ENCODE measurements at places on chromosomes 3 and 15. TPM values are rescaled to one million over a fixed set of nuclear protein-coding genes. Genes with fewer than 3 reads are reported as not detected.
A peak's percentile ranks its signal among the peaks of the same experiment; 100 is the strongest.

Gene HOMER2
- 6.7 TPM for total RNA-seq

Gene ATP13A5
- not detected for total RNA-seq

Gene TMC3
- total RNA-seq = not detected

Gene EXD1
- total RNA-seq = not detected

Gene SNTN
- total RNA-seq = not detected

DNA sequence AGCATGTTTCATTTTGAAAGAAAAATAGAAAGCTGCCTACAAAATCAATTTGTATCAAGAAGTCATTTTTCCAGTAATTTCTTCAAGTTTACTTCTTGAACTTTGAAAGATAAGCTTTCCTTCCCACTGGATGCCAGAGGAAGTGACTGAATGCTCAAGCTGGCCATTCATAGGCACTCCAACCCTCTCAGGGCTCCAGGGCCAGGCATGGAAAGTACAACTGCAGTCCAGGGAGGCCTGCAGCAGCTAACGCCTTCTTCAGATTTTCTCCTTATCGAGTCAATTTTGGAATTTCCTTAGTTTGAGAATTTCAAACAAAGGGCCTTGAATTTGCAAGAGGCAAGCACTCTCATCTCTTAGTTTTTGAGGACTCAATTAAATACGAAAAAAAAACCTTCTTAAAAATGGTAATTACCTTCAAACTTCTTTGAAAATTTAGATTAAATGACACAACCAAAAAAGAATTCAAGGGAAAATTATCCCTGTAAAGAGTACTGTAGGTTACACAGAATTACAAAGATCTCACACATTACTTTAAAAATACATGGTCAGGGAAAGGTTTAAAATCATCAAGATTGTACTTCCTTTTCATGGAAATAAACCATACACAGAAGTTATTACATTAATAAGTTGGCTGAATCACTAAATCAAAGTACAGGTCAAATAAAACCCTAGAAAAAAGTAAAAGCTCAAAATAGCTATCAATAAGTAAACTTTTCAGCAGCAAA lies 2.5 kb downstream of the UBP1 start:
- no peak for DNase-seq
- peak overlapping the region; percentile 63 for H3K4me3 ChIP-seq
- H3K36me3 ChIP-seq = no peaks in the 10 kb centered on the region

DNA sequence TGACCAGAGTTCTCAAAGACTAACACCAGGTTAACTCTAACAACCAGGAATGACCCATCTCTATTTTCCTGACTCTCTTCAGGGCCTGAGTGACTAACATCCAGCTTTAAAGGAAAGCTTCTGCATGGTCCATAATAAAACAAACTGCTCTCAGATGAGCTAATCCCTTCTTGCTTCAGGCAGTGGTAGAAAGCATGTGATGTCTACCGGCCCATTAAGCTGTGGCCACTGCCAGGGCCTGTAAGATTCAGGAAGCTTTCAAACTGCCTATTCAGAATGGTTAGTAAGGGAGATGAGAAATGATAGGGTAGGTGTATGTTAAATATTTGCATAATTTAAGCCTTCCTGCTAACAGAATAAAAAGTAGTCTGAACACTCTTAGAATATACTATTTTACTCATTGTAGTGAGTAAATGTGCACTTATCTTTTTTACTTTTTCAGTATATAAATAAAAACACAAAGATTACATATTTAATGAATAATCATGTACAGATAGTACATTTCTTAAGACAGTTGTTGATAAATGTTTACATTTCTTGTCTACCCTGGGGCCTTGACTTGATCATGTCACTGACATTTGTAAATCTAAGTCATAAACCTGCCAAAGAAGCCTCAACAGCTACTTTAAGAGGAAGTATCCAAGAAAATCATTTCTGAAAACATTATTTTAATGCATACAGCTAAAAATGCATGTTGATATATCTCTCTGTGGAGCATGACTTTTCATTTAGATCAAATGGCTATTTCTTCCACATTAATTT lies 222.0 kb downstream of the MCTP2 start:
- no peak overlapping the region for H3K4me3 ChIP-seq
- H3K4me1 ChIP-seq = no peaks in the 10 kb centered on the region
- no peaks in the 10 kb centered on the region for H3K36me3 ChIP-seq
- DNase-seq = no peak
- no peaks in the 10 kb centered on the region for H3K27me3 ChIP-seq
- no peak overlapping the region for H3K27ac ChIP-seq

GRCh38 chr15:29124581-29125381 lies 144.8 kb downstream of the NSMCE3 start:
- H3K4me3 ChIP-seq = no peak overlapping the region
- no peak for DNase-seq
- H3K27me3 ChIP-seq = no peaks in the 10 kb centered on the region
- H3K36me3 ChIP-seq = no peaks in the 10 kb centered on the region
- no peak overlapping the region for H3K27ac ChIP-seq
- H3K4me1 ChIP-seq = no peaks in the 10 kb centered on the region

- no peak for DNase-seq
- no peaks in the 10 kb centered on the region for H3K36me3 ChIP-seq
- no peaks in the 10 kb centered on the region for H3K27me3 ChIP-seq
Observed at GRCh38 chr15:39789736-39790135, 7.1 kb upstream of the FSIP1 start.

GRCh38 chr15:71303977-71304376 lies 188.7 kb downstream of the THSD4 start:
- H3K4me3 ChIP-seq = no peak overlapping the region
- H3K27ac ChIP-seq = no peak overlapping the region
- peaks cover 4% of the 10 kb centered on the region for H3K27me3 ChIP-seq
- H3K4me1 ChIP-seq = no peaks in the 10 kb centered on the region

- peaks cover 13% of the 10 kb centered on the region for H3K4me1 ChIP-seq
- DNase-seq = peak; percentile 83
- H3K4me3 ChIP-seq = peak within 1 kb of the TSS; percentile 86
- no peaks in the 10 kb centered on the region for H3K27me3 ChIP-seq
- H3K27ac ChIP-seq = peak within 1 kb of the TSS; percentile 98
Observed at GRCh38 chr3:127672429-127673190, at the start of gene ABTB1. ABTB1 (plus strand) TSS chr3:127672952; CDS start chr3:127673026, 74 bp downstream.

DNA sequence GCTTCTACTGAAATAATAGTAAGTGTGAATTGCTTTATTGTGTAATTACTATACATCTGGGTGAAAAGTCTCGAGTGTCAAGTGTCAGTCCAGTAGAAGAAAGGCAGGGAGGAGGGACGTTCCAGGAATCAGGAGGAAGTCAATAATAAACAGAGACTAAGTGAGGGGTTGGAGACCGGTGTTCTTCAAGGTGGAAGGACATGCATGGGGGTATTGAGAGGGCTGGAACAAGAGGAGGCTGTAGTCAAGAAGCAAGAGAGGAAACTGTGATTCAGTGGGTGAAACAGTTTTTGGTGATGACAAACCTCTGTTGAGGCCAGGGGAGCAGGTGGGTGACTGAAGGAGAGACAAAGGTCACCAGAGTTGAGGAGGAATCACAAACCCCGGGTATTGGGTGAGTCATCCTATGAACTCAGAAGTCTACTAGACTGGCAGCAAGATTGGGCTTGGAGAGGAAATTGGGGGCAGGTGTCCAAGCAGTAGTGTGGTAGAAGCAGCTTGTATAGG lies 11.6 kb upstream of the SCAMP5 start:
- no peaks in the 10 kb centered on the region for H3K36me3 ChIP-seq
- no peaks in the 10 kb centered on the region for H3K4me1 ChIP-seq
- no peak for DNase-seq

DNA sequence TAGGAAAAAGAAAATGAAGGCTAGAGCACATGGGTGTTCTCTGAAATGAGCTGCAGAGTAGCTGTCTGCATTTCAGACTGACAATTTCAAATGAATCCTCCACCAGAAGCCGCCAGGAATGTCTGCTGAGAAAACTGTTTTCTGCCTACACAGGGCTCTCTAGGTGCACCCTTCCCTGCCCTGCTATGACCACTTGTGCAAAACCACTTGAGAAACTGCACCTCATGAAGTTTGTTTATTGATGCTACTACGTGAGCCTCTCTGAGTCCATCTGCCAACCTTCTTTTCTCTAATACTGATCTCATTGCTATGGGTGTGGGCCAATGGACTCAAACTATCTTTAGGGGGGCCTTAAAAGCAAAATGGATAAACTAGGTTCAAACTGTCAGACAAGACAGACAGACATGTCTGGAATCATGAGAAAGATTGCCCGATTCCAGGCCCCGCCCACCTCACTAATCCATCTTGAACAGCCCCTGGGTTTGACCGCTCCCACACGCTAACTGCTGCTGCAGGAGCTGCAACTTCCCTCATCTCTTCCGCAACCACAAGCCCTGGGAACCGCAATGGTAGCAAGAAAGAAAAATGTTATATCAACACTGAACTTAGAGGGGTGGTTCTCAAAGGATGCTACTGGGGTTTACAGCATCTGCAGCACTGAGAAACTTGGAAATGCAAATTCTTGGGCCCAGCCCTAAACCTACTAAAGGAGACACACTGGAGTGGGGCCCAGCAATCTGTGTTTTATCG lies 9.0 kb upstream of the CD47 start:
- no peak for DNase-seq
- H3K27ac ChIP-seq = peak overlapping the region; percentile 49
- H3K4me3 ChIP-seq = no peak overlapping the region
- H3K4me1 ChIP-seq = peaks cover 35% of the 10 kb centered on the region
- no peaks in the 10 kb centered on the region for H3K36me3 ChIP-seq

DNA sequence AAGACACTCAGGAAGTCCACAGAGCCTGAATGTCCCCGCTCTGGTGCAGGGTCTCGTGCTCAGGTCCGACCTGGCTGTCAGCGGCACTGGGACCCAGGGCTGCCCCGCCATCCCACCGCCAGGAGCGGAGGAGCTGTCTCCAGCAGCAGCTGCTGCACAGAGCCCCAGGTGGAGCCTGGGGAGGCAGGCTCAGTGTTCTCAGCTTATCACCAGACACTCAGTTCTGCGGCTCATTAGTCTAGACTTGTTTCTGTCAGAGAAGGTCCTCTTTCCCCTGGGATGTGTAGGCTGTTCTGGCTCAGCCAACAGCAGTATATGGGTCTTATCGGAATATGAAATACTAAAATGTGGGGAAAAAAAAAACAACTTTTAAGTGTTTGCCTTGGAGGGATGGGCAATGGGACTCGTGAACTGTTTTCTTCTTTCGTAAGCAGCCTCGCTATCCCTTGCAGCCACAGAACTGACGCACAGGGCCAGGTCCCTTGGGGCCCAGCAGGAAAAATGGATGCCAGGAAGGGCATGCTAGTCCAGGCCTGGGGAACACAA lies 75.9 kb downstream of the KLF13 start:
- no peak overlapping the region for H3K4me3 ChIP-seq
- no peaks in the 10 kb centered on the region for H3K4me1 ChIP-seq
- H3K27ac ChIP-seq = no peak overlapping the region
- H3K27me3 ChIP-seq = no peaks in the 10 kb centered on the region
- DNase-seq = no peak

DNA sequence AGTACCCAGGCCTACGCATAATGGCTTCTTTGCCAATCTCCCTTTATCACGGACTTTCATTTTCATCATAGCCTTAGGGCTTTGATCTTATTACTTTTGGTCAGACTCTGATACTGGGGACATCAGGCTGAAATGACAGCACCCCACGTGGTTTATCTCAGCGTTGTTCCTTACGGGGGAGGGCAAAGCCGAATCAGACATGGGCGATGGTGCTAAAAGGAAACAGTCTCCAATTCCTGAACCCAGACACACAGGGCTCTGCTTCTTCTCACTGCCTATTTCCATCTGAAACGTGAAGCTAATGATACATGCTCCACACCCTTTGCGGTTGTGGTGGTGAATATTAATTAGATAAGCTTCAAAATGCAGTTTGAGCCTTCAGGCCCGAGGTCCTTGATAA lies 59.4 kb upstream of the CD47 start:
- no peak overlapping the region for H3K4me3 ChIP-seq
- H3K36me3 ChIP-seq = no peaks in the 10 kb centered on the region
- H3K4me1 ChIP-seq = peaks cover 4% of the 10 kb centered on the region
- H3K27ac ChIP-seq = no peak overlapping the region
- no peak for DNase-seq

DNA sequence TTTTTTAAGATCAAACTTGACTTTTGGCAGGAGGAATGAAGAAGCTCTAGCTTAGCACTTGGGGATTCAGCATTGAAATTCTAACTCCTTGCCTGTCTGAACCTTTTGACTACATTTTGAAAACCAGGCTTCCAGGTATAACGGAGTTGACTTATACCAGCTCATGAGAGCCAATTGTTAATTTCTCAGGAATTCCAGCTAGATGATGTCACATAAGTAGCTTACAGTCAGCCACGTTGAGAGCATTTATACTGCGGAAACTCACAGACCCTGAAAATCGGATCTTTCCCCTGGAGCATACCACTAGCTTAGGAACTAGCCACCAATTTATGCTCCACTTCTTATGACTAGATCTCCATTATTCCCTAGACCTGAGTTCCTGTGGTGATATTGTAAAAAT lies 321.4 kb upstream of the DPH6 start:
- H3K4me3 ChIP-seq = no peak overlapping the region
- no peaks in the 10 kb centered on the region for H3K4me1 ChIP-seq
- no peaks in the 10 kb centered on the region for H3K27me3 ChIP-seq
- H3K36me3 ChIP-seq = no peaks in the 10 kb centered on the region
- H3K27ac ChIP-seq = no peak overlapping the region

- DNase-seq = no peak
- no peaks in the 10 kb centered on the region for H3K36me3 ChIP-seq
- H3K4me1 ChIP-seq = no peaks in the 10 kb centered on the region
- H3K27ac ChIP-seq = no peak overlapping the region
Observed at GRCh38 chr15:35179739-35180138, 94.6 kb upstream of the NANOGP8 start.

- no peaks in the 10 kb centered on the region for H3K27me3 ChIP-seq
- no peak overlapping the region for H3K27ac ChIP-seq
- H3K4me1 ChIP-seq = no peaks in the 10 kb centered on the region
- no peak for DNase-seq
- no peaks in the 10 kb centered on the region for H3K36me3 ChIP-seq
Observed at GRCh38 chr3:50661321-50661837, 13.3 kb upstream of the DOCK3 start.

DNA sequence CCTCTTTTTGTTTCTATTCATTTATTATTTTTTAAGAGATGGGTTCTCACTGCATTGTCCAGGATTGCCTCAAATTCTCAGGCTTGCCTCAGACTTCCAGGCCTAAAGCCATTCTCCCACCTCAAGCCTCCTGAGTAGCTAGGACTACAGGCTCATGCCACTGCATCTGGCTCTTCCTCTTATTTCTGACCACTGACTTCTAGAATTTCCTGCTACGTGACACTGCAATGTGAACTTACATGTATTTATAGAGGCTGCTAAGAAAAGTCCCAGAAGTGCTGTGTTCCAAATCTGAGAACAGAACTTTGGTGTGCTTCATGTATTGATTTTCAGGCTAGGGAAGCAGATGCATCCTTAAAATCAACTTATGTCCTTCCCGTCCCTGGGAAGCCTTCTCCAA lies 407.4 kb downstream of the RSL24D1 start:
- no peak overlapping the region for H3K4me3 ChIP-seq
- H3K4me1 ChIP-seq = no peaks in the 10 kb centered on the region
- no peak overlapping the region for H3K27ac ChIP-seq
- no peak for DNase-seq

DNA sequence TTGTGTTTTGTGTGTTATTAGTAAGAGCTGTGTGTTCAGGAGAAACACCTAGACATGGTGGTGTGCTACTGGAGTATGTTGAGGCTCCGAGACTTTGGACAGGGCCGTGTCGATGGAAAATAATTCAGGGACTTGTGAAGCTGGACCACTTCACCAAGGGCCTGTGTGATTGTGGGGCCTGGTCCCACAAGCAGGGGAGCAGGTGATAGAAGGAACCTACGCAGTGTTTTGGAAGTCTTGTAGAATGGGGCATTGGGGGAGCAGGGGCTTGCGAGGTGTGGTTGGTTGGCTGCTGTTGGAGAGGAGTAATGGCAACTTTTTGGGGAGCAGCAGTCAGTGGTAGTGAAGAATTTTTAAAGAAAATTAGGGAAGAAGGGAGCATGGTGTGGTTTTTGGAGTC lies 48.7 kb downstream of the TRIM71 start:
- no peaks in the 10 kb centered on the region for H3K4me1 ChIP-seq
- no peak overlapping the region for H3K27ac ChIP-seq
- no peak for DNase-seq
- H3K4me3 ChIP-seq = no peak overlapping the region
- no peaks in the 10 kb centered on the region for H3K27me3 ChIP-seq

All from naive thymus-derived CD4-positive, alpha-beta T cell (primary cell).